Mesendoderm (in vitro differentiated cells): ENCODE measurements at places on chromosomes 5 and 9.

GRCh38 chr5:6905423-6905822 is 192.2 kb downstream of the TENT4A start:
- no peak for DNase-seq

DNA sequence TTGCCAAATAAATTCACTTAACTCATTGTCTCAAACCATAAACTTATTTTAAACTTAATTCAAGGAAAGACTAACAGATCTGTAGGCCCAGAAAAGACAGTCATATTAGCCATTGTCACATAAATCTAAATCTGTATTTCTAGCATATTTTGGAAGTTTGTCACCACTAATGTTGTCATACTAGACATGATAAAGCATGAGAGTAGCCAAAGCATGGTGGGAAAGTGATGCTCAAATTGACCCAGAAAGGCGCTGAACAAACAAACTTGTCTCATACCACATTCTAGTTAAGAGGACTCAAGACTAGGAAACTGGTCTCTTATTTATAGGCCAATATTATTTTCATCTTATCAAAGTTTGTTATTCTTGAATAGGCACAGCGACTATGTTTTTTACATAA is 99.4 kb downstream of the VCAN start:
- no peak for DNase-seq

DNA sequence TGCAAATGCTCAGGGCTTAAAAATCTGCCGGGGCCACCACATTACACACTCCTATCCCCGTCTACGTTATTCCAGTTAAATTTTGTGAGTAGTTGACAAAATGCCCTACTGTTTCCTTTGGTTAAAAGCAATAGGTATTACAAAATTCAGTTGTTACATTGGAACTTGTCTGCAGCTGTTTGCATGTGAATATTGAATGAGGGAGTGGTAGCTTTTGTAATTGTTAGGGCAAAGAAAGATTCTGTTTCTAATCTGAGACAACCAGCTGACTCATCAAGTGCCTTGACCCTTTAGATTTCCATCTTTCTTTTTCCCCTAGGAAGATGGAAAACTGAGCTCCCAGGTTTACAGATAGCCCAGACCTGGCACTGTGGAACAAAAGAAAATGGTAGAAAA is 30.2 kb downstream of the MAML1 start:
- no peak for DNase-seq

- no peak for DNase-seq
These were observed 40.4 kb downstream of the MCTP1 start for GRCh38 chr5:95244479-95244878.

DNA sequence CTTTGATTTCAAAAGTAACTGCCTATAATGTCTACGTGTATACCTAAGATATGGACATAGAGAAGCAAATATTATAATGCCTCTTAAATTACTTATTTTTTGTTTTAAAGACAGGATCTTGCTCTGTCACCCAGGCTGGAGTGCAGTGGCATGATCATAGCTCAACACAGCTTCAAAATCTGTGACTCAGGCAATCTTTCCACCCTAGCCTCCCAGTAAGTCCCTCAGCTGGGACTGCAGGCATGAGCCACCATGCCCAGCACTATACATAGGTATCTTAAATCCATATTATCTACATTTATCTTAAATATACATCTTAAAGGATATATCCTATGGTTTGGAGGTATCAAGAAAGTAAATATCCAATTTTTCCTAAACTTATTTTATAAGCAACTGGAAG is 261.2 kb downstream of the ARL15 start:
- DNase-seq = no peak

GRCh38 chr5:43017428-43017815 is 22.7 kb downstream of the ANXA2R start:
- DNase-seq = peak; percentile 67

GRCh38 chr9:88996921-88997235 is 5.6 kb downstream of the S1PR3 start:
- DNase-seq = no peak

- peak; percentile 10 for DNase-seq
These were observed 45.3 kb upstream of the CDK5RAP2 start for GRCh38 chr9:120625222-120625621.

DNA sequence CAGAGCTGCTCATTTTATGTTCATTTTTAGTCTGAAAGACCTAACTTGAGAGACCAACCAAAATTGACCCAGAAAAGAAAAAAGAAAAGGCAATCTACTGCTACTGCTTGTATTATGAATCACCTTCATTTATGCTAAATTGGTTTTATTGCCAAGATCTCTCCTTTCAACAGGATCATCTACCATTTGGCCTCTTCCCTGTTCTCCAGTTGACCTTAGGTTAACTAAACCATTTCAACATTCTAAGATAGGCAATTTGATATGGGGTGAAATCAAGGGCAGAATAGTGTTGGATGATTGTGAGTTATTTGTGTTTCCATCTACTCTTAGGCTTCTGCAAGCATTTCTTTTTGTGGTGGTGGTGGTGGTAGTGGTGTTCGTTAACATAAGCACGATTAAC is 48.3 kb upstream of the POU4F3 start:
- DNase-seq = no peak
